ENCODE measurements at places on chromosomes 12 and 14.

GRCh38 chr12:100820314-100820713 is 25.7 kb downstream of the ANO4 start:
- no peak for DNase-seq

DNA sequence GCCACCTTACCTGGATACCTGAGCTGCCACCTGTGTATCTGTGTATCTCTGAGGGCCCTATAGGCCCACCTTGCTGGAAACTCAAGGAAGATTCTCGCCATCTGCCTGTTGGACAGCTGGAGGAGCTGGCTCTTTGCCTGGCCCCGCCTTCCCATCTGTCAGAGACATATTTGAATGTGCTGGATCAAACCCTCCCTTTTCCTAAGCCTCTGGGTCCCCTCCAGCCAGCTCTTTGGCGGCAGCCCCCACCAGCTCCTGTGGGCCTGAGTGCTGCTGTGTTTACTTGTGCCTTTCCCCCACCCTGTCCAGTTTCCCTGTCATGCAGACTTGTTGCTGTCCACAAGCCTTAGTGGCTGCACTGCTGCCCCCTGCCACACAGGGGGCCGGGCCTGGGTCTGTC is 55.9 kb upstream of the SRSF5 start:
- no peak for DNase-seq

GRCh38 chr14:70332015-70332414 is 27.5 kb downstream of the COX16 start:
- DNase-seq = no peak

- no peak for DNase-seq
Measured at GRCh38 chr14:99147366-99147740, 124.6 kb downstream of the BCL11B start.
